ENCODE measurements at places on chromosomes 7 and 10.

DNA sequence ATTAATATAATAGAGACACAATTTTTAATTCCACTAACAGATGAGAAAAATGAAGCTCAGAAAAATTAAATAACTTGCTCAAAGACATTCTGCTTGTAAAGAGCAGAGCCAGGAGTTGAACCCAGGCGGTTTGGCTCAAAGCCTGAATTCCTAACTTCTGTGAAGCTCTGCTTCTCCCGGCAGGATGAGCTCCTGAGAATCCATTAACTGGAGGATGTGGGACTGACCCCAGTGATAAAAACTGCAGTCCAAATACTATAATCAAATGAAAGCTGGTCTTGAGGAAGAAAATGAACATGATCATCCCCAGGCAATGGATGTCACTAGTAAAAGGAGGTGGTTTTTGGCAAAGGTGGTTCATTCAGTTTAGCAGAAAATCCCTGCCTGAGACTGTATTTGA is 898.2 kb downstream of the CCSER2 start:
- no peak for DNase-seq

- no peak for DNase-seq
Observed at GRCh38 chr7:153943861-153944260, 108.3 kb upstream of the DPP6 start.

DNA sequence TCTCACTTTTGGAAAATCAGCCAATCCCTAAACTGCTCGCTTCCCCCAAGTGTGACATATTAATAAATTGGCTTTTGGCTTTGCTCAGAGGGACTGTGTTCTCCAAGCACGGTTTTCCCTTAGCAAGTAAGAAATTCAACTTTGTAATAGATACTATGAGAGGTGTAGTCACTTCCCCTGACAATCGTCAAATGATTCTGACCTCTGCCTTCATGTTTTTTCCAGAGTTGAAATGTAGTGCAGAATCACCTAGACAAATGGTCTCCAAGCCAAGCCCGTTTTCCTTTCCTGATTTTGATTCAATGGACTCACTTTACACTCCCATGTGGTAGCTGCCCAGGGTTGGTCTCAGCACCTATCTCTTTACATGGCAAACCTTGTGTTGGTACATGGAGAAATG is 99.1 kb downstream of the ARL4A start:
- DNase-seq = no peak

- DNase-seq = no peak
Observed at GRCh38 chr10:35424680-35425285, 88.5 kb downstream of the CCNY start.

DNA sequence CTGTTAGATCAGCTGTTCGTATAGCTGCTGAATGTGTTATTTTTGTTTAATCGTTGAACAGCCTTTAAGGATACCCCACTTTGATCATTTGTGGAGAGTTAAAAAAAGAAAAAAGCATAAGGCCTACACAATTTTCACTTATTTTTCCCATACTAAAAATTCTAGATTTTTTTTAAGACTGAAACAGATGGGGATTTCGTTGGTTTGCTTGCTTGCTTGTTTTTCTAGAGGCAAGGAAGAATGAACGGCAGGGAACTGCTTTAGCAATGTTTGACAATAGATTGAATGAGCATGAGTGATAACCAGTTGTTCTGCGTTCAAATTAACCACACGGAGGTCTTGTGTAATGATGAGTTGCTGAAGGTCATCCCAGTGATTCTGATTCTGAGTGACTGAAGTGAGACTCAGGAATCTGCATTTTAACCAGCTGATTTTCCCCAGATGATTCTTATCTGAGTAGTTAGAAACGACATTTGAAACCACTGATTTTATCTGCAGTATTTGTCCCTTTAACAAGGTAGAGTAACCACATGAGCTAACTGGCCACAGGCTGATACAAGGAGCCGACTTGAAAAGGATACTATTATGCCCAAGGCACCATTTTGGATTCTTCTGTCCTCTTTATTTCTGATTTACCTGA is 85.9 kb downstream of the GPR37 start:
- no peak for DNase-seq

DNA sequence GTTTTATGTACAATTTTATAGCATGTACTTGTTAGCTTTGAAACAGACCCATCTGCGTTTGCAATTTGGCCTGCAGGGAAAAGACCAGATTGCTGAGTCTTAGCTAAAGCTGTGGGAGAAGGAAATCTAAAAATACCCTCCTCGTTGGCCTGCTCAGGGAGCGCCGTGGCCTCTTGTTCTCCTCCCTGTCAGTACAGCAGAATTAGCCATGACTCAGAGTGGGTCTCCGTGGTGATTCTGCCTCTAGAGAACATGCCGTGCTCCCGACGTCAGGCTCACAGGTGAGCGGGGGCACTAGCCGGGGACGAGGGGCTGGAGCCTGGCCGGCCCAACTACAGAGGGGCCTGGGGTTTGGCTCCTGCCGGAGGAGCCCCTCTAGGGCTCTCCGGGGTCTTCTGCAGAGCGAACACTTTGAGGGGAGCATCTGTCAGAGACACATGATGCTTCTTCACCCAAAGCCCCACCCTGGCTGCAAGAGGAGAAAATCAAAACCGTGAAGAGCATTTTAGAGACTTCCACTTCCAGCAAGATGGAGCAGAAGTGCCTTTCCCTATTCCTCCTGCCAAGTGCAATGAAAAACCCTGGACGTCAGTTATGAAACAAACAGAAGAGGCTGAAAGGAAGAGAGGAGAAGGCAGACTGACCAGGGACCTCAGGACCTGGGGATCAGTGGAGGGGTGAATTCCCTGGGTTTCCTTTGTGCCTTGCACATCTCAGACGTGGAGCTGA is 98.9 kb downstream of the LHPP start:
- DNase-seq = no peak

GRCh38 chr10:58360412-58361004 is 24.7 kb upstream of the TFAM start:
- no peak for DNase-seq

- no peak for DNase-seq
Observed at GRCh38 chr10:119477444-119477843, 65.1 kb downstream of the RGS10 start.

- DNase-seq = no peak
Observed at GRCh38 chr7:20287317-20287716, 43.4 kb upstream of the ITGB8 start.

DNA sequence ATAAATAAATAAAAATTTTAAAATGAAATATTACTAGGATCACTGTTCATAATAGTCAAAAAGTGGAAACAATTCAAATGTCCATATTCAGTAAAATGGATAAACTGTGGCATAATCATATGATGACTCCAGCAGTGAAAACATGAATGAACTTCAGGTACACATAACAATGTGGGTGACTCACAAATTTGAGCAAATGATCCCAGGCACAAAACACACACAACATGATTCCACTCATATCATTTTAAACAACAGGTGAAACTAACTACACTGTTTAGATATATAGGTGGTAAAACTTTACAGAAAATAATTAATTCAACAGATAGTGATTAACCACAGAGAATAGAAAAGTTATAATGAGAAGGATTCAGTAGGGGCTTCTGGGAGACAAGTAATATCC is 14.7 kb upstream of the SAMD8 start:
- no peak for DNase-seq

GRCh38 chr7:50754684-50755083 is 28.0 kb downstream of the GRB10 start:
- no peak for DNase-seq

DNA sequence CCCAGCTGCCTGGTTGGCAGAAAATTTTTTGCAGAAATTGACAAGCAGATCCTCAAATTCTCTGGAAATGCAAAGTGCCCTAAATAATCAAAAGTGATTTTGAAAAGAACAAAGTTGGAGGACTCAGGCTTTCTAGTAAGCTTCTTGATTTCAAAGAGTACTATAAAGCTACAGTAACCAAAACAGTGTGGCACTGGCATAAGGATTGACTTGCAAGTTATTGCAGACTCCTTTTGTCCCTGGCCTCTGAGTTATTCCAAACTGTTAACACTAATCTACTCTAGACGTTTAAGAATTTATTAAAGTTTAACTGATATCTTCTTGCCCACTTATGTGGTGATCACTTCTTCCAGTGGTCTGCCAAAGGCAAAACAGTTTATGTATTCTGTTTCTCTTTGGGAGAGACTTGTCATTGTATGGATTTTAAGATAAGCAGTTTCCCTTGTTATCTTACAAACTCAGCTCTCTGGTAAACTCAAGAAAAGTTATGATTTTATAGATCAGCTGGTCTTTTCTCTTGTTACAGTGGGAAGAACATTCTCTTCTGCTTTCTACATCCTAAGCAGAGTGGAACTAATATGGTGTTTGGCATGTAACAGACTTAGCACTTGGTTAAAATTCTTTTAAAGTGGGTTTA is 41.4 kb downstream of the LOXL4 start:
- no peak for DNase-seq

- DNase-seq = no peak
Observed at GRCh38 chr10:125457406-125457805, 225.6 kb downstream of the TEX36 start.

DNA sequence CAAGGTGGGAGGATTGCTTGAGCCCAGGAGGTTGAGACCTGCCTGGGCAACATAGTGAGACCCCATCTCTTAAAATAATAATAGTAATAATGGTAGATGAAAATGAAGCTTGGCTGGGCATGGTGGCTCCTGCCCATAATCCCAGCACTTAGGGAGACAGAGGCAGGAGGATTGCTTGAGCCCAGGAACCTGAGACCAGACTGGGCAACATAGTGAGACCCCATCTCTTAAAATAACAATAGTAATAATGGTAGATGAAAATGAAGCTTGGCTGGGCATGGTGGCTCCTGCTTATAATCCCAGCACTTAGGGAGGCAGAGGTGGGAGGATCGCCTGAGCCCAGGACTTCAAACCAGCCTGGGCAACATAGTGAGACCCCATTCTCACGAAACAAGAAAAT is 49.5 kb upstream of the LMTK2 start:
- no peak for DNase-seq

GRCh38 chr7:24979470-24979862 is 512 bp downstream of the OSBPL3 start:
- DNase-seq = peak; percentile 70

DNA sequence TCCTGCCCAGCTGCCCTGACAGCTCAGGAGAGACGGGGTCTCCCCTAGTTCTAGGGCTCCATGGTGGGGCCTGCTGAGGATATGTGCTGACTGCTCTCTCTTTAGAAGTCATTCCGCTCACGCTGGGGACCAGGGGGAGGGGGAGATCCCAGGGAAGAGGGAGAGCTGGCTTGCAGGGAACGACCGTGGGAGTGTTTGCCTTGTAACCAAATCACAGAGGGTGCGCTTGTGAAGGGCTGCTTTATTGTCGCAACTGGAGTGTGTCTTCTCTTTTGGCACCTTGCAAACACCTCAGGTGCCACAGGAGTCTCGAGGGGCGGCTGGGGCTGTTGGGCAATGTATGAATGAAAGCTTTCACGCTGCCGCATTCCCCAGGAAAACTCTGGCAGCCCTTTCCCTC is 531.3 kb upstream of the MKI67 start:
- DNase-seq = no peak

DNA sequence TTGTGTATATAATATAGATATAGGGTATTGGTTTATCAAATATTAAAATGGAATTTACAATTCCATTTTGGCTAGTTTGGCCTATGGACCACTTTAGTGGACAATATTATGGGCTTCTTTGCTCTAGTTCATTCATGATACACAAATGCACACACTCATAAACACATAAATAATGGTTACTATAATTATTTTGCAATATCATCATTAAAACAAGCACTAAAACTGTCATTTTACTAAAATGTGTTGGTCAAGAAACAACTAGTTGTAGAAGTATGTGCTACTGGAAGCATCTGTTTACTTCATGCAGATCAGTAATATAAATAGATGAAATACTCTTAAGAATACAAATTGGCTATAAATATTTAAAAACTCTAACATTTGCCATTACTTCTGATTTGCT is 1074.3 kb downstream of the KCNMA1 start:
- DNase-seq = no peak

DNA sequence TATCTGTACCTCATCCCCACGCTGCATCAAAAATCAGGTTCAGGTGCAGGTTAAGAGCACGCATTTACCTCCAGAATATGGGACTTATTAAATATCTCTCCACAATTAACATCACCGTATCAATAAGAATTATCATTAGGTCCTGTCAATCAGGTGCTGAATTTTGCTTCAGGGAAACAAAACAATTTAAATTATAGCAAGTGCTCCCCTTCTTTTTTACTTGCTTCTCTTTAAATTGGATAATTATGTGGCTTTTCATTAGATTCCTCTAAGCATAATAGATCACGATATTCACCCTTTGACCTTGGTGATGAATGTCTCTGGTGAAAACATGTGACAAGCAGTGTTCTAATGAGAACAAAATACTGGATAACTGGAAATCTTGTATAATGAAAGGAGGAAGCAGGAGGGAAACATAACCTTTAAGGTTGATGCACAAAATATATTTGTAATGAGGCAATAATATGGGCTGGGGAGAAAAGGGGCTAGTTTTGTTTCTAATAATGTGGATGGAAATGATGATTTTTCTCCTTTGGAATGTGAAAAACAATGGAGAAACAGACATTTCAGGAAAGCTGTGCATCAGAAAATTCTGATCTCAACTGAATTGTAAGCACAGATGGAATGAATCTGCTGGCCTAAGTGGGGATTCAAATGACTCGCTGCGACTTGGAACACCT is 166.9 kb downstream of the SNX10 start:
- no peak for DNase-seq

GRCh38 chr10:80168162-80168511 is 35.6 kb downstream of the PLAC9 start:
- no peak for DNase-seq

GRCh38 chr10:97003804-97004201 is 171.7 kb downstream of the LCOR start:
- no peak for DNase-seq

DNA sequence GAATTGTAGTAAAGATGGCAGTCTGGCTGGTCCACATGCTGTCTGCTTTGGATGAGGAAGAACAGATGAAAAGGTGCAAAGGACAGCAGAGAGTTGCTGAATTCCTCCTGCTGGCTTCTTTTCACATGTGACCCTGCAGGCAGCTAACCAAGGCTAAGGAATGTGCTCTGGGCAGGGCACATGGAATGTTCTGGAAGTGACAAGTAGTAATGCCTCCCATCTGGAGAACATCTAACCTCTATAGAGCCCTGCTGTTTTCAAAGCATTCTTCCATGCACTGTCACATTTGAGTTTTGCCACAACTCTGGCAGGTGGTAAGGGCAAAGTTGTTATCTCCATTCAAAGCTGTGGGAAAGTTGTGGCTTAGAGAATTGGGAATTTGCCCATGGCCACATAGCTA is 208.8 kb downstream of the STK31 start:
- no peak for DNase-seq

- DNase-seq = no peak
Observed at GRCh38 chr7:93119191-93119905, 1.6 kb upstream of the SAMD9 start.

DNA sequence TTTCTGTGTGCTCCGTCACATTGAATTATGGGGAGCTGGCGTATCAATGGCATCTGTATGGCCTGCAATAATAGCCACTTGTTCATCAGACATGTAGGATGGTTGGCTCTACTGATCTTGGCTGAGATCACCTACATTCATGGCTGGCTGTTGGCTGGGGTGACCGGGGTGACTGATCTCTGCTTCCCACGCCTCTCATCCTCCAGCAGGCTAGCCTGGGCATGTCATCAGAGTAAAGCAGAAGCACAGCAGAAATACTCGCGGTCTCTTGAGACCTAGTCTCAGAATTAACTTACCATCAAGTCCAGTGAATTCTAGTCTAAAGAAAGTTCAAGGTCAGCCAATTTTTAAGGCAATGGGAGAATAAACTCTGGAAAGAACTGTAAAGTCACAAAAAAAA is 257.7 kb upstream of the GLI3 start:
- no peak for DNase-seq

Data from activated naive CD4-positive, alpha-beta T cell treated with anti-CD3 and anti-CD28 coated beads, Interleukin-2, amount 50 U/mL, for 16 hours (primary cell).